Right renal pelvis (tissue), 4 donors: ENCODE measurements at places on chromosomes 2 and 18. TPM values are rescaled to one million over a fixed set of nuclear protein-coding genes. Genes with fewer than 3 reads are reported as not detected.
A peak's percentile ranks its signal among the peaks of the same experiment; 100 is the strongest.

GRCh38 chr2:219744066-219744465, 116.6 kb downstream of the SLC4A3 start:
- DNase-seq: no peak

DNA sequence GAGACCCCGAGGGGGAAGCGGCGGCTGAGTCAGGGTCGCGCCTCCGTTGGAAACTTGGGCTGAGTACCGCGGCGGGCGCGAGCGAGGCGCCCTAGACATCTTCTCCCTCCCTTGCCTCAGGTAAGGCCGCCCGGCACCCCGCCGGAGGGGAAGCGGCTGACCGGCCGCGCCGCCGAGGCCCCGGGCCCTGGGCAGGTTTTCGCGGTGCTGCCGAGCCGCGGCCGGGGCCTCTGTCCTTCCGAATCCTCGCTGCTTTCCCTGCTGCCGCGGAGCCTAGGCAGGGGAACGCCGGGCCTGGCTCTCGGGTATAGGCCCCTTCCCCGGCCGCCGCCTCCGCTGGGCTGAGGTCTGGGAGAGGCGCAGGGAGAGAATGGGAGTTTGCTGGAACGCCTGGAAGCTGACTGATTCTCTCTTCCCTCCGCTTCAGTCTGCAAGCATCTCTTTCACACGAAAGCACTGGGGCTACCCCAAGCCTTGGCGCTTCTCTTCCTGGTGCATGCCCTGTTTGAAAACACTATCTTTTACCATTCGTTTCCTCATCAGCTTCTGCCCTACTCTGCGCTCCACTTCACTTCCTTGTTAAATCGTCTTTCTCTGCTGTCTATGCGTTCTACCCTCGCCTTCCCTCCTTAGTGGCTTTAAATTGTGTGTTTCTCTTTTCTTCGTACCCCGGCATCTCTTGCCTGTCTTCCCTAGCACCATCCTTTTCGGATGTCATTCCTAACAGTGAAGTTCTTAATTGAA, 652 bp downstream of the PPM1B start:
- peak; percentile 42 for DNase-seq

DNA sequence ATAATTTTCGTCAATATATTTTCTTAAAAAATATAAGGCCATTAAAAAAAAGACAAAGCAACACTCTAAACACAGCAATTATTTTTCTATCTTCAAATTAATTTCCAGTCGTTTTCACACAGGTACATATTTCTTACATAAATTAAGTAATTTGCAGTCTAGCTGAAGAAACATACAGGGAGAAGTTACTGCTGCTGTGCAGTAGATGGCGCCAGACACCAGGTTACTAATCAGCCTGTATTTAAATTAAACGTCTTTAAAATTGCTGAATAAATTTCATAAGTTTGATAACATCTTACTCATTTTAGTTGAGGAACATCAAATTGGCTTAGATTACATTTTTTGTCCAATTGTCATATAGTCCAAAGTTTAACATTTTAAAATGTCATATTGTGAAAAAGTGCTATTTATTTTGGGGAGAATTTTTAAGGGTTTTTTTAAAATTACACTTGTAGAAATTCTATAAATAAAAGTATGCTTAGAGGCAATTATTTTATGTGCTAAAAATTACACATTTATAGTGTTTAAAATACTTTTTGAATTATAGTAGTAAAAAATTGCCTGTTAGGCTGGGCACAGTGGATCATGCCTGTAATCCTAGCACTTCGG, 88.4 kb downstream of the PMAIP1 start:
- no peak for DNase-seq

DNA sequence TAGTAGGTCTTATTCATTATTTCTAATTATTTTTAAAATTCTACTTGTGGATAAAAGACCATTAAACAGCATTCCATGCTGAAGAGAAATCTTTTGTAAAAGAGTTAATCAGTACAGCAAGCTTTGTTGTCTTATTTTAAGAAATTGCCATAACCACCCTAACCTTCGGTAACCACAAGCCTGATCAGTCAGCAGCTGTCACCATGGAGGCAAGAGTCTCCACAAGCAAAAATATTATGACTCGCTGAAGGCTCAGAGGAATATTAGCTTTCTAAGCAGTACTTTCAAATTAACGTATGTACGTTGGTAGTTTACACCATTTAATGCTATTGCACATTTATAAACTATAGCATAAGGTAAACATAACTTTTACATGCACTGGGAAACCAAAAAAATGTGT, 650.5 kb upstream of the LINC00305 start:
- DNase-seq: no peak

GRCh38 chr2:26000561-26001082, 18.3 kb upstream of the KIF3C start:
- DNase-seq: no peak

DNA sequence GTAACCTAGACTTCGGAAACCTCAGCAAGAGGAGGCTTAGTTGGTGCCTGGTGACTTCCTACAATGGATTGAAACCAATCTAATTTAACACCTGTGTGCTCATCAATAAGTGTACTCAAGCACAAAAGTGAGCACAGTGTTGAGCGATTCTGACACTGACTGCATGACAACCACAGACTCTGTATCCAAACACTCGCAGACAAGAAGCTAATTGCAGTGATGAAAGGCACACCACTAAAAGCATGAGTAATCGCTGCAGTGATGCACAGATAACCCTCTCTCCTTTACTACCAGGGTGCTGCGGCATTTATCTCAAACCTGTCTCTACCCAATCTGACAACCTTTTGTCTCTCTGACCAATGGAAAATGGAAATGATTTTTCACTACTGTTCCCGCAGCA, 168.1 kb downstream of the AFF3 start:
- DNase-seq: no peak

The DLX2 gene
- polyA plus RNA-seq: 0.09 TPM

DNA sequence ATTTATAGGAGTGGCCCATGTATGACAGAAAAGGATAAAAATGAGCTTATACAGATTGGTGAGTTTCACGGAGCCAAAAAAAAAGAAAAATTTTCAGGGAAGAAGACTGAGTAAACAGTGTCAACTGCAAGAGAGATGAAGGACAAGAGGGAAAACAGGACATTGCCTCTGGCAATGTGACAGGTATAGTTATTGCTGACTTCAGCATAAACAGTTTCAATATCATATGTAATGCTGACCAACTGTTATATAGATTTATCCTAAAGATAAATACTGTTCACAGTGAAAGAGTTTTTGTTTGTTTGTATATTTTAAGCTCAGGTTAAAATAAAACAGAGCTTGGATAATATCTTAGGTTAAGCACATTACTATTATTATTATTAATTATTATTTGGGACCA, 98.0 kb upstream of the FSIP2 start:
- no peak for DNase-seq

DNA sequence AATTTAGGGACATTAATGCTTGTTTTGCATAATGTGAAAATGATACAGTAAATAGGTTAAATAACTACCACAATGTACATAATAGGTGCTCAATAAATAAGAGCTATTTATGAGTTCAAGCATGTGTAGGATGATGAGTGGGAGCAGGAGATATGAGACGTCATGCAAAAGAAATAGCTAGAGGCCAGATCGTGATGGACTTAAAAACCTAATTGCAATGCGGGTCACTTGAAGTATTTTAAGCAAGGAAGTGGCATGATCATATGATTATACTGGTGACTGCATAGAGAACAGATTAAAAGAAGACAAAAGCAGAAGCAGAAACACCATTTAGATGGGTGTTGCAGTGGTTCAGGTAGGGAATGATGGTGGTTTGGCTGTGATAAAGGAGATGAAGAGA, 78.0 kb downstream of the HNMT start:
- DNase-seq: no peak

DNA sequence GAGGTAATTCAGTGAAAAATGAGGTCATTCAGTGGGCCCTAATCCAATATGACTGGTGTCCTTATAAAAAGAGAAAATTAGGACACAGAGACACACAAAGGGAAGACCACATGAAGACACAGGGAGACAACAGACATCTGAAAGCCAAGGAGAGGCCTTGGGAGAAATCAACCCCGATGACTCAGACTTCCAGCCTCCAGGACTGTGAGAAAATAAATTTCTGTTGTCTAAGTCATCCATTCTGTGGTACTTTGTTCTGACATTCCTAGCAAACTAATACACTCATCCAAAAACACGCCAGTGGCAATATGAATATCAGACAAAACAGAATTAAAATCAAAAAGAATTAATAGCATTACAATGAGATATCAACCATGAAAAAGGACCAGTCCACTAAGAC, 303.7 kb downstream of the SS18 start:
- DNase-seq: no peak

The PDE1A gene
- 19.7 TPM for polyA plus RNA-seq

DNA sequence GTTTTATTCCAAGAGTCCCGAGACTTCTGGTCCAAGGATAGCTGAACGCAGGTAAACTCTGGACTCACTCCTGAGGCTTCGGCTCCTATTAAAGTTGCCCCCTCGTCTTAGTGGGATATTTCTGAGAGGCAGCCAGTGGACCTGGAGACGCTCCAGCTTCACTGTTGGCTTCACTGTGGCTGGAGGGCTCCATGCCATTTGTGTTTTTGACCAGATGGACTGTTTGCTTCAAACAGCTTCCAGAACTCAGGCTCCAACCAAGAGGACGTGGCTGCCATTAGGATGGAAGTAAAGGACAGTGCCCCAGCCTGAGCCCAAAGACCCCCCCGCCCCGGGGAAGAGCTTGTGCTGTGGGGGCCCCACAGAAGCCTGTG, 94.4 kb upstream of the LDAH start:
- DNase-seq: no peak

The FTCDNL1 gene
- 0.97 TPM for polyA plus RNA-seq

DNA sequence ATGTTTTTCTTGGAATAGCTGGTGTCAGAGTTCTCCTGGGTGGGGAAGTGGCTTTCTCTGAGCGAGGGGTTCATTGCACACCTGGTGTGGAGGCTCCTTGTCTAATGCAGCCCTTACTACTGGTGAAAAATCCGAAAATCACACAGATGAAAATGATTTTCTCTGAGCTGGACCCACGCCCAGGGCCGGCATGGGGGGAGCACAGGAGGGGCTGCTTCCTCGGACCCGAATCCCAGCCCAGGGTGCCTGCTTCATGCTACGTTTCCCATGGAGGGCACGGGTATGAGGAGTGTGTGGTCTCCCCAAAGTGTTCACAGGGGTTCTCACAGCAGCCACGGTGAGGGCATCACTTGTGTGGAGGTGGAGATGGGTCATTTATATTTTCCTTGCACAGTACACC, 288.0 kb upstream of the HDAC4 start:
- no peak for DNase-seq

The SERPINB5 gene
- 0.04 TPM for polyA plus RNA-seq

GRCh38 chr2:169069341-169069740, at the start of gene DHRS9:
Gene DHRS9, plus strand, starts transcription at chr2:169069563. Its CDS starts 12,019 bp downstream, at chr2:169081582.
- DNase-seq: no peak

The UPP2 gene
- polyA plus RNA-seq: 7.0 TPM

GRCh38 chr2:226888971-226889370, 53.1 kb downstream of the RHBDD1 start:
- no peak for DNase-seq

DNA sequence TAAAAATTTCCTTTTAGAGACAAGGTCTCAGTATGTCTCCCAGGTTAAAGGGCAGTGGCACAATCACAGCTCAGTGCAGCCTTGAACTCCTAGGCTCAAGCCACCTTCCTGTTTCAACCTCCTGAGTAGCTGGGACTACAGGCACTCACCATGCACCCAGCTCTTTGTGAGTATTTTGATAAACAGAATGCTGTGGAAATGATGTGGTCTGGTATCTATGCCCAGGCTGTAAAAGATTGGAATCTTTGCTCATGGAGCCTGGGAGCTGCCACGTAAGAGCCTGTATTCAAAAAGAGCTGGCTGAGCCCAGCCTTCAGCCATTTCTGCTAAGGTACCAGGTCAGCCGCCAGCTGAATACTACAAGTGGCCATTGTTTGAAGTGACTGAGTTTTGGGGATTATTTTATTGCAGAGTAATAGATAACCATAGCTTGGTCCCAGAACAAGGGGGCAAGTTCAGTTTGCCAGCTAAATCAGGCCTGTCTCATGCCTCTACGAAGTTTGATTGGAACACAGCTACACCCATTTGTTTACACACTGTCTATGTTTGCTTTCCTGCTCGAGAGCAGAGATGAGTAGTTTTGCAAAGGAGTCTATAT, 21.3 kb upstream of the ARL5A start:
- DNase-seq: no peak

DNA sequence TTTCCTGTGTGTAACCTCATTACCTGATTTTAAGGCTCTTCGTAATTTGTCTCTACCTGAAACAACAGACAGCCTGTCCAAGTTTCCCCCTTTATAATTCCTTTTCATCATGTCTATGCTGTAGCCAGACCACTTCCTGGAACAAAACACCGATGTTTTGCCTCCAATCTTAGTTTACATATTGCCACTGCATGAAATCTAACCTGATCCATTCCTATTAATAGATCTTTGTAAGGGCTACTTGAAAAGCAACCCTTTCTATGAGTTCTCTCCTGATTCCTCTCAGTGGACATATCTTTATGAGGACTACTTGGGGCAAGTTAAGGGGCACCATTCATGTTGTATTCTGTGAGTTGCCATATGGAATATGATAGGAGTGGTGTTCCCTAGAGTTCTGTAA, 30.9 kb downstream of the ZNF638 start:
- DNase-seq: no peak

The FLACC1 gene
- 2.8 TPM for polyA plus RNA-seq

The CNDP1 gene
- polyA plus RNA-seq: 0.73 TPM

- DNase-seq: no peak
Observed at GRCh38 chr2:120105360-120105759, 92.5 kb downstream of the EPB41L5 start.

DNA sequence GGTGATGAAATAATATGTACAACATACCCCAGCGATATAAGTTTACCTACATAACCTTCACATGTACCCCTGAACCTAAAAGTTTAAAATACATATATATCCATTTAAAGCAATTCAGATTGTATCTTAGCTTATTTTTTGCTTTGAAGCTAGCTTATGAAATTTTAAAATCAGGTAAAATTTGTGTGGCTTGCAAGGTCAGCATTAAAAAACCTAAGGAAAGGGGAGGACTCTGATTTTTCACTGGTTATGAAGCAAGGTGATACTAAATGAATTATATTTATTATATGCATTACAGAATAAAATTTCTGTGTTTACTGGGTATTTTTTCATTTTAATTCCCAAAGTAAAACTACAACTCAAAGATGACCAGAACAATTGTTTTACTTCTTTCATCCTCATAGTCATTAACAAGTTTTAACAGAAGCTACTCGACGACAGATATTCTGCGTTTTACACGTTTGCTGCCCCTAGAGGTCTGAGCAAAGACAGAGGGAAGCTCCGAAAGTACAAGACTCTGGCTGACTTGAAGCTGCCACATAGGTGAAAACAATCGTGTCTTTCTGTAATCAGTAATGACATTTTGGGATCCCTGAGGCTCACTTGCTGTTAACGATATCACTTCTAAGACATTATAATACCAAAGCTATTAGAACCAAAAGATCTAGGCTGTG, 17.1 kb downstream of the PKP4 start:
- no peak for DNase-seq

DNA sequence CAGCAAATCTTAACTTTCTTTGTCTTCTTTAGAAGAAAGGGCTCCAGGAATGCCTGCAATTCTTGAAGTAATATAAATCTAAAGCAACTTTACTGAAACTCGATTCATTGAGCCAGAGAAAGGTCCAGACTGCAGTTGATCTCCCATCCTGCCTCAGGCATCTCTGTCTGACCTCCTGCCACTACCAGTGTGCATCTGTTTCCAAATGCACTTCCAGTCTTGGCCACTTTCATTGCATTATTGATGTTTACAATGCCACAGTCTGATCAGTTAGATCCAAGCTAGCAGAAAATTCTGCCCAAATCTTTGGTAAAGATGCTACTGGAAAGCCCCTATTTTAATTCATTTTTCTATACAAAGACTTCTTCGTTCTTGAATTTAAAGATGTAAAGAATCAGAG, 158.0 kb downstream of the RAPGEF4 start:
- no peak for DNase-seq
